ENCODE measurements at places on chromosomes 6 and 20. TPM values are rescaled to one million over a fixed set of nuclear protein-coding genes. Genes with fewer than 3 reads are reported as not detected.

Gene PNLDC1
- total RNA-seq = 0.32 TPM

DNA sequence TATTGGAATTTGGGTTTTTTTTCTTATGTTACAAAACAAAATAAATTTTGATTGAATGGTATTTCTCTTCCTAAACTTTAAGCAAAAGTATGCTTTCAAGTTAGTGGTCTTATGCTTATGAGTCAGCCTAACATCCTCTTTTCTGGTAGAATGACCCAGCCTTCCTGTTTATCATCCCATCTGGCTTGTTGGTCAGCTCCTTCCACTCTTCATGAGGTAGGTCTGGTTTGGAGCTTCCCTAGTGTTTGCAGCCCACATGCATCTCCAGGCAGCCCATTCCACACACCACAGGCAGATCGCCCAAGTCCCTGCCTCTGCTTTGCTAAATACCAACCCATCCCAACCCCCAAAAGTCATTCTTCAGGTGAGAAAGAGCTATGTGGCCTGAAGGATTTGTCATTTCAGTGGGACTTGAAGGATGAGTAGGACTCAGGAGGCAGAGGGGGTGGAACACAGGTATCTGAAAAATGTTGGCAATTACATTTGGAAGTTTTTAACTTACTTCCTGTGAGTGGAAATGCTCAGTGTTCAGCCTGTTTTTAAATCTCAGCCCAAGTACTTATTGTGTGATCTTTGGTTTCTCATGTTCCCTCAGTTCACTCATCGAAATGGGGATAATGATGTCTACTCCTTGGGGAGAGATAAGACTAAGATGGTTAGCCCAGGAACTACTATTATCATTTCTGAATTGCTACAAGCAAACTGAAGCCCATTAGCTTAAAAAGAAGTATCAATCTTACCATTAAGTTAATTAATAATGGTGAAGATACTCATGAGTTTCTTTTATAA, 294.0 kb downstream of the ADGB start:
- no peak for DNase-seq

DNA sequence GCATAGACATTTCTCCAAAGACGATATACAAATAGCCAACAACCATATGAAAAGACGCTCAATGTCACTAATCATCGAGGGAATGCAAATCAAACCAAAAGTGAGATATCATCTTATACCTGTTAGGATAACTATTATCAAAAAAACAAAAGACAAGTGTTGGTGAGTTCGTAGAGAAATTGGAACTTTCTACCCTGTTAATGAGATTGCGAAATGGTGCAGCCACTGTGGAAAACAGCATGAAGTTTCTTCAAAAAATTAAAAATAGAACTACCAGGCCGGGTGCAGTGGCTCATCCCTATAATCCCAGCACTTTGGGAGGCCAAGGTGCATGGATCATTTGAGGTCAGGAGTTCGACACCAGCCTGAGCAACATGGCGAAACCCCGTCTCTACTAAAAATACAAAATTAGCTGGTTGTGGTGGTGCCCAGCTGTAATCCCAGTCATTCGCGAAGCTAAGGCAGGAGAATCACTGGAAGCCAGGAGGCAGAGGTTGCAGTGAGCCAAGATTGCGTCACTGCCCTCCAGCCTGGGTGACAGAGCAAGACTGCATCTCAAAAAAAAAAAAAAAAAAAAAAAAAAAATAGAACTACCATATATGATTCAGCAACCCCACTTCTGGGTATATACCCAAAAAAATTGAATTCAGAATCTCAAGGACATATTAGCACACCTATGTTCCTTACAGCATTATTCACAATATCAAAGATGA, 170.0 kb upstream of the ZNF184 start:
- DNase-seq = no peak

Gene C6orf15
- not detected for total RNA-seq

DNA sequence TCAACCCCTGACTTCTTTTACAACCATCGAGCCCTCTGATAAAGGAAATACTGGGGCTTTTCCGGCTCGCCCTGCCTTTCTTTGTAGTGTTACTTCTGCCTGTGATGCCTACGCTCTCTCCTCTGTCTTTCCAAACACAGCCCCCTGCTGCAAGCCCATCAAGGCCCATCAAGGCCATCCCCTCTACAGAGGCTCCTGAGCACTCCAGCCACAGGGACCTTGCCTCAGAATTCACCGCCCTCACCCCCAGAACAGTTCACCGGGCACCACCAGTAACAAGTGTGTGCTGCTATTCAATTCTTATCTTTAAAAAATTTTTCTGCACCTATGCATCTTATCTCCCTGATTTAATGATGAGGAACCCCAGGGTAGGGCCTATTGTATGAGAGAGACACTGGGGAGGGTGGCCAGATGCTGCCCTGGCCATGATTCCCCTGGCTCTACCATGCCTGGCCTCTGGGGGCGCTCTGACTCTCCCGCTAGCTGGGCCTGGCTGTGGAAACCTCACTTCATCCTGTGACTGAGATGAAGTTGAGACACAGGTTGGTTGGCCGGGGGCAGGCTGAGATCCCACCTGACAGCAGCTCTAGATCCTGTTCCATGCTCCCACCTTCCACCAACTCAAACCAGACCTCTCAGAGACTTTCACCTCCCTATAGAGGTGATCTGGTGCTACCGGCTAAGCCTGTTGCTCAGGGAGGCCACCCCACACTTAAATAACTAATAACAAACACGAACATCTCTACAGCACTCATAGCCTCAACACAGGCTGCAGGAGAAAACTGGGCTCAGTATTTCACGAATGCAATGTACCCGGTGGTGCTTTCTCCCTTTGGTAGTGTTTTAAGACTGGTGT, 19.2 kb upstream of the GLP1R start:
- DNase-seq = no peak

- peak; percentile 56 for DNase-seq
These were observed 10.9 kb upstream of the E2F1 start for GRCh38 chr20:33697129-33697528.

Gene TNNC2
- total RNA-seq = not detected

DNA sequence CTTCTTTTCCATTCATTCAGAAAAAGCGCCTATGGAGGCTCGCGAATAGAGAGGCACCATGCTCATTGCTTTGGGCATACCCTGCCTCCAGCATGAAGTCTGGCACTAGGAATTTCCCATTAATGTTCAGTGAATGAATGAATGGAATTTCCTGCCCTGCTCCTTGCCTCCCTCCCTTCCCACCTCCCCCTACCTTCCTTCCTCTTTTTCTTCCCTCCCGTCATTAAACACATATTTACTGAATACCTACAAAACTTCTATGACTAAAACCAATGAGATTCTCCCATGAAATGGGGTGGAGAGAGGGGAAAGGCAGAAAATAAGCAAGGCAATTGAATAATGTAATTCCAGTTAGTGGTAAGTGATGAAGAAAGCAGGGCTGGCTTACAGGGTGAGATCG, 213.8 kb upstream of the AGPAT4 start:
- DNase-seq = no peak

DNA sequence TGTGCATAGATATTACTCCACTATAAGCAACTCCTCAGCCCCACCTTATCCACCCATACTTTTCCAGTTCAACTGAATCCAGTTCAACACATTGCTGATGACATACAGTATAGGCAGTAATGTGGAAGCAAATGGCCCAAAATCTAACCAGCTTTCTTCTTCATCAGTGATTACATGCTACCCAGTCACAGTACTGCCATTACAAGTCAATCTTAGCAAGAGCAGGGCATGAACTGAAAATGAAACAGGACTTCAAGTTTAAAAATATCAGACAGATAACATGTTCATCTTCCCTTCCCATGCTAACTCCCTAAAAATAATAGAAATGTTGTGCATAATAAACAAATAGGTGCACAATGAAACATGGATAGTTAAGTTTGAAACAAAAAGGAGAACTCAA, 19.2 kb downstream of the RRAGD start:
- no peak for DNase-seq

DNA sequence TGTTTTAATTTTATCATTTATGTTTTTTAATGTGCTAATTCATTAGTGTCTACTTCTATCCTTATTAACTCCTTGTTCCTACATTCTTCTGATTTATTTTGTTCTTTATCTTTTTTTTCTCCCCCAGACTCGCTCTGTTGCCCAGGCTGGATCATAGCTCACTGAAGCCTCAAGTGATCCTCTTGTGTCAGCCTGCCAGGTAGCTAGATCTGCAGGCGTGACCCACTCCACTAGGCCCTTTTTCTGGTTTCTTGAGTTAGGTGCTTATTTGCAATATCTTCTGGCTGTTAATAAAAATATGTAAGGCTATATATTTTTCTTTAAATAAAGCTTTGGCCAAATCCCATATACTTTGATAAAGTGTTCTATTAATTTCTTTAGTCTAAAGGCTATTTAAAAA, 2.8 kb downstream of the TAF11 start:
- no peak for DNase-seq

DNA sequence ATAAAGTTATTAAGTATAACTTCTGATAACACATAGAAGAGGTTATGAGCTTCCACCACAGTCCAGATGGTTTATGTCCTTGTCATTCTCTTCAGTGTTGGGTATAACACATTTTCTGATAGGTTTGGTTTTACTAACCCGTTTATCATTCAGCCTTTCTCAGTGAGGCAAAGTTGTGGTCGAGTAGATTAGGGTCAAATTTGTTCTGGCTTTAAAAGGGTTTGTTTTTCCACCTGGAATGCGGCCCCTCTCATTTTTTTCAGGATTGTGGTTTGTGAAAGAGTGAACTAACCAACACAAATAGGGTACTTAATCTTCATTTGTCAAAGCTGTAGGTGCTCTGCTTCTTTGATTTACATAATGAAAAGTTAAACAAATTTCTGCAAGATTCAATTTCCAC, 204.2 kb upstream of the ASCC3 start:
- DNase-seq = no peak

- DNase-seq = peak; percentile 82
These were observed 103.1 kb downstream of the SULF2 start for GRCh38 chr20:47682028-47682783.

Gene DEFB115
- total RNA-seq = not detected

DNA sequence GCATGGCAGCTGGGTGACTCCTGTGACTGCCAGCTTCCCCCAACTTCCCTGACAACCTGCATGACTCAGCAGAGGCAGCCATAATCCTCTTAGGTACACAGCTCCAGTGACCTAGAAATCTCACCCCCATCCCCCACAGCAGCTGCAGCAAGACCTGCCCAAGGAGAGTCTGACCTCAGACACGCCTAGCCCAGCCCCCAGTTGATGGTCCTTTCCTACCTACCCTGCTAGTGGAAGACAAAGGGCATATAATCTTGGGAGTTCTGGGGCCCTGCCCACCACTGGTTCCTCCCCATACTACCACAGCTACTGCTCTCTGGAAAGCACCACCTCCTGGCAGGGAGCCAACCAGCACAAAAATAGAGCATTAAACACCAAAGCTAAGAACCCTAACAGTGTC, 90.2 kb downstream of the F13A1 start:
- no peak for DNase-seq

Gene SLC4A11
- total RNA-seq = not detected

DNA sequence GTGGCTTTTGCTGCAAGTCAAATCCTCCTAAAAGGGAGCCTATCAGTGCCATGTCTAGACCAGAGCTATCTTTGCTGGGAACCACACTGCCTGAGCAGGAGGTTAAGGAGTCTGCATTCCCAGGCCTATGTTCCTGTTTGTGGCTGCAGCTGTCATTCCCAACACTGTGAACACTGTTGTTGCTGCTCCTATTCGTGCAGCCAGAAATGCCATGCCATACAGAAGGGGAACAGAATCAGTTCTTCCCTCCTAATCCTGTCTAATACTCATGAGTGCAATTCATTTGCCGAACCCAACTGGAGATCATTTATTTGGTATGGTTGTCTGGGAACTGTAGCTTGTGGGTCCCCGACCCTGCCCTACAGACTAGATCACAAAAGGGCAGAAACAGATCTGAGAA, 406.5 kb upstream of the GJE1 start:
- DNase-seq = no peak

- no peak for DNase-seq
These were observed 3.1 kb upstream of the LAMA5 start for GRCh38 chr20:62370115-62370806.

GRCh38 chr6:14444295-14444972, 326.9 kb downstream of the CD83 start:
- DNase-seq = no peak

Gene RREB1
- 35.7 TPM for total RNA-seq

DNA sequence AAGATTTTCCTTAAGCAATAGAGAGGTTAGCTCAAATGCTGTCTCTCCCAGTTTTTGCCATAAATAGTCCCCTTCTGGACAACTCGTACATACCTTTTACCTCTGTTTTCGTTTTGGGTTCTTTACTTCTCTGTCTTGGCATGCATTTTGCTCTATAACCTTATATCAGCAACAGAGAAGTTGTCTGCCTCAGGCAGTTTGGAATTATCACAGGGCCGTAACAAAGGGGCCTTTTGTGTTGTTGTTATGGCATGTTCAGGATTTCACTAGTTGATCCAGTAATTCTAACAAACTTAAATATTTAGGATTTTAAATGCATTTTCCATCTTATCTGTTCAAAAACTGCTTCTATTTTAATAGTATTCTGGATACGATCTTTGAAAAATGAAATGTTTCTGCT, 259.8 kb downstream of the CD109 start:
- no peak for DNase-seq

- no peak for DNase-seq
These were observed 3.9 kb upstream of the LRP11 start for GRCh38 chr6:149867876-149868640.

DNA sequence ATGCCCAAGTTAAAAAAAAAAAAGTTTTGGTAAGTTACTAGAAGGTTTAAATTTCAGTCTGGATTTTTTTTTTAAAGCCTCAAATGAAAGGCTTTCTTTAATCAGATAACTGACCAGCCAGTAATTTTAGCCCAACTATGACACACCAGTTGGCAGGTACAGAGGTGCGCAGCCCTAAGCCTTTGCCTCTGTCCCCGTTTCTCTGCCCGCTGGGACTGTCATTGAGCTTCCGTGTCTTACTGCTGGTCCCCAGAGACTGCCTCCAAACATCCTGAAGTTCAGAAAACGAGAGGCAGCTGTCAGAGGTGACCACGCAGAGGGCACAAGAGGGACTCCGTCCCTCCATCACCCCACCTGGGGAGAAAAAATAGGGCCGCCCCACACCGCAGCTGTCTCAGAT, 118.2 kb downstream of the RPS12 start:
- DNase-seq = no peak

Gene BFSP1
- total RNA-seq = 0.13 TPM

- no peak for DNase-seq
These were observed 443.1 kb upstream of the ID4 start for GRCh38 chr6:19394051-19394450.

DNA sequence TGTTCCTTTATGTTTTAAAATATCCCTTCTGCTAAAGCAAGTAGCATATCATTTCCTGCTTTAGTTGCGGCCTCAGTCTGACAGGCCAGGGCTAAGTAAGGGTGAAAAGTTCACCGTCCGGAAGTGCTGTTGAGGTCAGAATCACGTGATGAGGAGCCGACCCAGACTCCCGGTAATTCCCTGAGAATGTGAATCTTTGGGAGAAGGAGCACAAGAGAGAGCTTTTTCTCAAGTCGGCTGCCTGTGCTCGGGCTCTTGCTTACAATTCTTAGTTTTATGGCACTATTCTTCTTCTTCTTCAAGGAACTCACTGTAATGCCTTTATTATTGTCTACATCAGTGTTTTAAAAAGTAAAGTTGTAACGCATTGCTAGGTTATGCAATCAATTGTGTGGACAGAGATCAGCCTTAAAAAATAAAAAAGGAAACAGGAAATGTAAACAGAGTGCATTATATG, 309.3 kb downstream of the PRL start:
- DNase-seq = peak; percentile 82

Gene EYA4
- total RNA-seq = 26.9 TPM
